ENCODE measurements at places on chromosomes 2 and 18.

DNA sequence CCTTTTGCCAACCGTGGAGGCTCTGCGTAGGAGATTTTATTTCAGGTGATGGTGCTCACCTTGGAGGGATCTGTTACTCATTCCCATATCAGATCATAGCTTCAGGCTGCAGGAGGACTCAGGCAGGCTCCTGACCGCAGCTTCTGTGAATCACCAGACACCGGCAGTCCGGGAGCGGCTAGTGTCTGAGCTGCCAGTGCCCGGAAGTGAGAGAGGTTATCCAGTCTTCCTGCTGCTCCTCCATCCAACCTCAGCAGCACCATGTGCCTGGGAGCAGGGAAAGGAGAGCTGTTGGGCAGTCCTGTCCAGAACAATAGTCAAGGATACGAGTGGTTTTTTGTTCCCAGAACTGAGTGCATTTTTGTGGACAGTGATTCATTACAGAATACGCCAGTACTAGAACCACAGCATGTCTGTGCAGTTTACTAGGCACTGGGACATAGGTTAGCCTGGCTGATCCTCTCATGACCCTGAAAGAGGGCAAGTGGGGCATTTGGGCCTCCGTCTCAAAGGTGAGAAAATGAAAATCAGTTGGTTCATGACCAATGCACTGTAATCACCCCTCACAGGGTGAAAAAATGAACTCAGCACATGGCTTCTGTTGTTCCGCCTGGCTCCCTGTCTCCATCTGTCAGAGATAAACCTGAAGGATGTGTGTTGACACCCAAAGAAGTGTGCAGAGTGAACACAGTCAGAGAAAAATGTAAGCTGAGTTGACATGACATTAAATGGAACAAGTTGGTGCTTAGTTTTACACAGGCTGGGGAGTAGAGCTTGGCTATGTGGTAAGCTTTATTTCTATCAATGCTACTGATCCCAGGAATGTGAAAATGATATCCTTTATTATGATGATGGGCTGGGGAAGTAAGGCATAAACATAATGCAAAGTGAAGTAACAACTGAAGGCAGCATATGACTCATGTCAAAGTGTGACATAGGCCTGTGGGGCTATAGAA lies 12.2 kb downstream of the FHOD3 start:
- peak; percentile 98 for DNase-seq

DNA sequence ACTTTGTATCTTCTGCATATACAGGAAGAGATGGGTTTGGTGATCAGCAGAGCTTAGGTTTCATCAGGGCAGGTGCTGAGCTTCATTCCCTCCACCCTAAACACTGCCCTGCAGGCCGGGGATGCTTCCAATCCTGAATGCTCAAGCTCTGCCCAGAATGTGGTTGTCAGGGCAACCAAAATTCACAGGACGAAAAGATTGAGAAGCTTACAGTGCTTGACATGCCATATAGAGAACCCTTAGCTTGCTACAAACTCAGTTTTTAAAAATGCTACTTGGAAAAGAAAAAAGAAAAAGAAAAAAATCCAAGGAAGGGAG lies 65.6 kb downstream of the SH3RF3 start:
- DNase-seq = no peak

DNA sequence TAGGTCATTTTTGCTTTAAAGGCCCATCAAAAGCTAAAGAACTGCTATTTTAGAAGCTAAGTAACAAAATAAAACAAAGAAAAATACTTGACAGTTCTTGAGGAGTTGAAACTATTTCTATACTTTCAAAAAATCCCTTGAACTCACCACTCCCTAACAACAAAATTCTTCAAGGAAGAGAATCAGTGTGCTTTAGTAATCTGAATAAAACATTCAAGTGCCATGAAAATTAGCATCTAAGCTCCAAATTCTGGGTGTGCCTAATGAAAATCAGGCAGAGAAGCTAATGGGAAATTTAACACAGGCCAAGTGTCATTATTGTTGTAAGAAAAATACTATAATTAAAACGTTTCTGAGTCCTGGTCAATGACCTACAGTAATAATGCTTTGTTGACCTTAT lies 456.3 kb downstream of the ZEB2 start:
- DNase-seq = no peak

DNA sequence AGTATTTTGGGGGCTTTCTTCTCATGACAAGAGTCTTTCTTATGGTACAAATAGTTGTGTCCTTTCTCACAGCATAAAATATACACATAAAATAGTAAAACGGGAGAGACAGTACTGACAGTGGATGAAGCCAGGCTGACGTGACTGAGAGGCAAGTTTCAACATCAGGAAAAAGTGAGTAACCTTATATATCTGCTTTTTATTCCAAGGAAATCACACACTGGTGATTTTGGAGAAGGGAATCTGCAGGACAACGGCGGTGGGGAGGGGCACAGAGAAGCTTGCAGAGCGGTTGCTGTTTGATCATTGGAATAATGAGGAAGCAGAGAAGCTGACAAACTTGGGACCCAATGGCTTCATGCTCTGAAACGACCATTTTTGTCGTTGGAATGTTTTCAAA lies 130.6 kb upstream of the ZNF236 start:
- peak; percentile 18 for DNase-seq

DNA sequence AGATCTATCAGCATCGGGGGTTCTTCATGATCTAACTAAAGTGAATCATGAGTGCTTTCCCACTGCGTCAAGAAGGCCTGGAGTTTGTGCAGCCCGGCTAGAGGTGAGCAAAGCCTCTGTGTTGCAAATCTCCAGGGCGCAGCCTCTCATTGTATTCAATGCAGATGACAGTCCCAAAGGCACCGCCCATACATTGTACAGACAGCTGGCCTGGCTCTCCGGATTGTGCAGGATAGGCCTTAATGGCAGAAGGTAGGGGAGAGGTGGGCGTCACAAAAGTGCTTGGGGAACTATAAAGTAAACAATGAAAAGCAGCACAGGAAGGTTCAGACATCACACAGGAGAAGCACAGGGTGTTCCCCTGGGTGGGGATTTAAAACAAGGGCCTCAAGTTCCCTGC lies 907 bp upstream of the GYPC start:
- no peak for DNase-seq

DNA sequence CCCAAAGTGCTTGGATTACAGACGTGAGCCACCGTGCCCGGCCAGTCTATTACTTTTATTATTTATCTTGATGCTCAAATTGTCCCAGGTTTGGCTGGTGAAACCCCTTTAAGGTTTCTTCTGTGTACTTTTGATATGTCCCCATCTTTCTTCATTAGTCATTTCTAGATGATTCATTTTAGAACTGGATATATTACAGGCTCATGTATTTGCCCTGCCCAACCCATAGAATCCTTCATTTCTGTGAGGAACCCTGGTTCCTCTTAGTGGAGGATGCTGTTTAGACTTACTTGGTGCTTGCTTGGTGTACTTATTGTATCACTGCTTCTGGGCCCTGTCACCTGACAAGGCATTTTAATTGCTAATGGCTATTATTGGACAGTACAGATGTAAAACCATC lies 40.1 kb downstream of the KCMF1 start:
- DNase-seq = no peak

DNA sequence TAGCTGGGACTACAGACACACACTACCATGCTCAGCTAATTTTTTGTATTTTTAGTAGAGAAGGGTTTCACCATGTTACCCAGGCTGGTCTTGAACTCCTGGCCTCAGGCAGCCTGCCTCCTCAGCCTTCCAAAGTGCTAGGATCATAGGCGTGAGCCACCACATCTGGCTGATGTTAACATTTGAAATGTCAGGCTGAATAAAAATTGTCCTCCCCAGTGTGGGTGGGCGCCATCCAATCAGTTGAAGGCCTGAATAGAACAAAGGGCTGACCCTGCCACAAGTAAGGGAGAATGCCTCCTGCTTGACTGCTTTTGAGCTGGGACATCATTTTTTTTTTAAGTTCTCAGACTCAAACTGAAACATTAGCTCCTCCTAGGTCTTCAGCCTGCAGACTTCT lies 21.0 kb upstream of the RHOB start:
- DNase-seq = no peak

DNA sequence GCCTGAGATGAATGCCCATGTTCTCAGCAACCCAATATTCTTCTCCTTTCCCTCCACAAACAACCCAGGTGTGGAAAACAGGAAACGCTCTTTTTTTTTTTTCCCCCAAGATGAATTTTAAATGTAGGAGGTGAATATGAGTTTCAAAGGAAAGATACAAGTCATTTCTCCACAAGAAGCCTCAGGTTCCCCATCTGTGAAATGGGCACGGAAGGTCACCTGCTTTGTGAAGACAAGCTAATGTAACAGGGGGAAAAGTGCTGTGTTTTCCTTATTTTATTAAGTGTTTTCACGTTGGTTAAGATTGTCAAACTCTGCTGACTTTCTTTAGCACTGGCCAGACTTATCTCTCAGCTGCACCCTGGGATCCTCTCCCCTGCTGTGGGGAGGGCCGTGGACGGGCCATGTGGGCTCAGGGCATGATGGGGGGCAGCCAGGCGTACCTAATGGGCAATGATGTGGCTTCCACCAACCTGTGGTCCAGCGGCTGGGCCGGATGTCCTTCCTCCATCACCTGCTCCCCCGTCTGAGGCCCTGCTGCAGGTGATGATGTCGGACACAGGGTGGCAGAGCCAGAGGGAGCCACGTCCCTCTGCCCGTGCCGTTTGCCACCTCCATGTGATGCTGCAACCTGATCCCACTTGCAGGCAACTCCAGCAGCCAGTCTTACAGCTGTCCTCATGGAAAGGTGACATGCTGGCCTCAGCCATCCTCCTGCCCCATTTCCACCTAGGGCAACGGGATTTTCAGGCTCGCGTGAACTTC lies 130.0 kb upstream of the PXDN start:
- DNase-seq = no peak

DNA sequence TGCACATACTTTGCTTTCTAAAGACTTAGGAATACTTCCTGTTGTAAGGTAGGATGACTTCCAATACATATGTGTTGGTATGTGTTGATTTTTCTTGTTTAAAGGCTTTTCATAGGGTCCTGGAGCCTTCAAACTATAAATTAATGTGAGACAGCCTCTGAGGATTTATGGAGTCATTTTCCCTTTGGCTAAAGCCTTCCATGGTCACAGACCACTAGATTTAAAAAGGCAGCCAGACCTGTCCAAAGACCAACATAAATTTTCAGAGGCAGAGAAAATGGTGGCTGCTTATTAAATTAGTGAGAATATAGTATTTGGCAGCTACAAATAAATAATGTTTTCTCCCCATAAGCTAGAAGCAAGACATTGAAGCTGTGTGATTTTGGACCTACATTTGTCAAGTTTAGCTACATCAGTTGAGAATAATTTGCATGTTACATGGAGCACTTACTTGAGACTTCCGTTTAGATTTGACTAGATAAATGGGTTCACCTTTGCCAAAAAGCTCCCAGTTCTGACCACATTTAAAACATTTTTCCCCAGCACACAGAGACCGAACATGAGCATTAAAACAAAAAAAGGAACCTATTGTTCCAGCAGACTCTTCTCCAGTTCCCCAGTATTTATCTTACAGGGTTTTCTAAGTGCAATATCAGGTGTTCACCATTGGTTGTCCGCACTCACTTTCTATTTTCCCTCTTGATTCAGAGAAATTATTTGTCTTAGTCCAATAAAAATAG lies 402.9 kb downstream of the PARD3B start:
- no peak for DNase-seq

Data from fibroblast of skin of right quadriceps (primary cell).